ENCODE measurements at places on chromosomes 7 and 10.
A peak's percentile ranks its signal among the peaks of the same experiment; 100 is the strongest.

- no peak for DNase-seq
These were observed 92.3 kb downstream of the MAGI2 start for GRCh38 chr7:79361214-79361613.

DNA sequence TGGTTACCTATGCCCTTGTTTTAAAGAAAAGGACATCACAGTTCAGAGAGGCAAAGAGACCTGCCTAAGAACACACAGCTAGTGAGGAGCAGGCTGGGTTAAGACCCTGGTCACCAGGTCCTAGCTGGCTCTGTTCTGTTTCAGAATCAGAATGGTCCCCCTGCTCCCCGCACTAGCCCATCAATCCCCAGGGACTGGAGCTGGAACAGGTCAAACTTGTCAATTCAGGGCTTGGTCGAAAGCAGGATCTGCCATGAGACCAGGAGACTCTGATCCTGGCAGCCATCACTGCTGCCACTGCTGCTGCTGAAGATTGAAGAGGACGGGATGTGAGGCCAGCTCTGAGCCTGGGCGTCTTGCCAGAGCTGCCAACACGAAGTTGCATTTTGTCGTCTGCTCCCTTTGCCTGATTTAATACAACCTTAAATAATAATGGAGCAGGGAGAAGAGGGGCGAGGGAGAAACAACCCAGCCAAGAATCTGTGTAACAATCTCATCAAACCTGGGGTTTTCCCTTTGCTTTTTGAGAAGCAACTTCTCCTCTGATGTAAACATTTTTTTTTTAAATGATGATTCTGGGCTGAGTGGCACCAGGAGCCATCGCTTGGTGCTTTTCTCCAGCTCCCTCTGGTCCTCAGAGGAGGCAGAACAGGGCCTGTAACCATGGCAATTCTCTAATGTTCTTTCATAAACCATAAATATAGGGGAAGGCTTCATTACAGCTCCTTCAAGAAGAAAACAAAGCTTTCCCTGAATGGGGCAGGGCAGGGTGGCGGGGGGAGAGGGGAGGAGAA lies 119.0 kb upstream of the SORCS3 start:
- no peak for DNase-seq

DNA sequence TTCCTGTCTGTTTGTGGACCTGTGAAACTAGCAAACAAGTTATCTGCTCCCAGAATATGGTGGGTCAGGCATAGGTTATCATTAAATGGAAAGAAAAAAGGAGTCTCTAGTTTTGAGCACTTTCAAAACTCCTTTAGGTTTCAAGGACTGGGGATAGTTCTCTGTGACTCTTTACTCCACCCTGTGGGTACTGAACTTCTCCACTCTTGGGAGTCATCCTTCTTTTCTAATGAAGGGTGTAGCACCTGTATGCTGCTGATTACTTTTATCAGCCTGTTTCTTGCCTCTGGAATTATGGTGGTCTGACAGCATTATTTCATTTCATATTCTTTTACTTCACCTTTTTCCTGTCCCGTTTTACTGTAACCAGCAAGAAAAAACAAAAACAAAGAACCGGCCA lies 6.7 kb downstream of the GNAI1 start:
- no peak for DNase-seq

DNA sequence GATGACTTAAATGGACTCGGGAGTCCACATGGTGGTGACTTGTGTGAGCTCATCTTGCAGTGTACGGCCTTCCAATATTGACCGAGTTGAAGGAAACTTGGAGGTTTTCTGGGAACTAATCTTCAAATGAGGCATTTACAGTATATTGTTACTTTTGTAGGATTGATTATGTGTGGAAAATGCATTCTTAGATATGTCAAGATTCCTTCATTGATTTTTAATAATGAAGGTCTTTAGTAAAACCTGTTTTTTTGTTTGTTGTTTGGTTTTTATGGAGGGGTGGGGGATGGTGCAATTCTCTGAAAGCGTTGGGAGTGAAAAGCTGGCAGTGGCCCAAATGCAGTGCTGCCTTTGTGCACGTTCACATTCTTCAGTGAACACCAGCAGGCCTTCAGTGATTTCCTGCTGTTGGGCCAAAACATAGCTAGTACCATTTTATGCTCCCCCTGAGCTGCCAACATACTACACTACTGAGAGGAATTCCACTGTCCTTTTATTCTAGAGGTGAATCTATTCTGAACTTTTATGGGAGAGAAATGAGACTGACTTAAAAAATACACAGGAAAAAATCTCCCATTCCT lies 50.4 kb downstream of the CCNY start:
- no peak for DNase-seq

DNA sequence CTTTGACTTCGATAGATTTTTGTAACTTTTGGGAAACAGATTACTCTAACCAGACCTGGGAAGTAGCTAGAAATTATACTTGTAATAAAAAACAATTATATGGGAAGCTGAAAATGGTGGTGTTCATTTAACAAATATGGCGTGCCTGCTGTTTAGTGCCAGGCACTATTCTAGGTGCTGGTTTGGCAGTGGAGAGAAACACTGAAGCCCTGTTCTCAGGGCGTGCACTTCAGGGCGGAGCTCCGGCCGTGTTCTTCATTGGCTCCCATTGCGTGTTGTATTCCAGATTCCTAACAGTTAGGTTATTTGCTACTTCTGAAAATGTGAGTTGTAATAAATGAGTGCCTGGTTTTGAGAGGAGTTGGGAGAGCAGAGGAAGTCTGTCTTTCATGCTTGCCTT lies 38.6 kb downstream of the DNAJB6 start:
- DNase-seq: no peak

- DNase-seq: peak; percentile 41
These were observed 5.3 kb downstream of the FRMD4A start for GRCh38 chr10:14325325-14325955.

DNA sequence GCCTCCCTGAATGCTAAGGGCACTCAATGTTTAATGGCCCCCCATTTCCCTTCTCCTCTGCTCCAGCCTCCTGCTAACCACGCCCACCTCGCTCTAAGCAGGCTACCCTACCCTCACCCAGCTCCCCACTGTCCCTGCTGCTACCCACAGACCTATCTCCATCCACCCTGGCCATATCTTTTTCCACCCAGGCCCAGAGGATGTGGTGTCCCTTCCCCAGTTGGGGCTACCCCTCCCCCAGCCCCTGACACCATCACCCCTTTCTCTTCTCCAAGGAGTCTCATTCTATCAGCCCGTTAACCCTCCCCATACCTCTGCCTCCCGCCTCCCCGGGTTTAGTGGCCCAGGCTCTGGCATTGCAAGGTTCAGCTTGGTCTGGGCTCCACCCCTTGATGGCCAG lies 28.9 kb upstream of the PPIF start:
- DNase-seq: no peak

- no peak for DNase-seq
These were observed 25.8 kb downstream of the BTRC start for GRCh38 chr10:101379663-101380352.

GRCh38 chr10:114259824-114260223 lies 20.8 kb downstream of the VWA2 start:
- no peak for DNase-seq

DNA sequence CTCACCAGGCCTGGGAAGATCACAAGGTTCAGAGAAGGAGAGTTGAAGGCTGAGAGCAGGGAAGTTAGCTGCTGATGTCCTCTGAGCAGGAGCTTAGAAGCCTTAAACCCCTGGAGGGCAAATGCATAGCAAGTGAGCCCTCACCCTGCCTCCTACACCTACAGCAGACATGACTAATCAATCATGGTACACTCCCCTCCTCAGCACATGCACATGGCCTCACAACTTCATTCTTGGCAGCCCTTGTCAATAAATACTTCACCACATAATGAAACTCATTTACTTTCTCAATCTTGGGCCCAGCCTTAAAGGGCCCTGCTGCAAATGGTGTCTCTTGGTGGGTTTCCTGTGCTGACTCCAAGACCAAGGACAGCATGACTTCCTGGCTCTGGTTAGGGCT lies 12.9 kb downstream of the MMRN2 start:
- no peak for DNase-seq

GRCh38 chr10:119896061-119896655 lies 3.6 kb downstream of the SEC23IP start:
- peak; percentile 48 for DNase-seq

DNA sequence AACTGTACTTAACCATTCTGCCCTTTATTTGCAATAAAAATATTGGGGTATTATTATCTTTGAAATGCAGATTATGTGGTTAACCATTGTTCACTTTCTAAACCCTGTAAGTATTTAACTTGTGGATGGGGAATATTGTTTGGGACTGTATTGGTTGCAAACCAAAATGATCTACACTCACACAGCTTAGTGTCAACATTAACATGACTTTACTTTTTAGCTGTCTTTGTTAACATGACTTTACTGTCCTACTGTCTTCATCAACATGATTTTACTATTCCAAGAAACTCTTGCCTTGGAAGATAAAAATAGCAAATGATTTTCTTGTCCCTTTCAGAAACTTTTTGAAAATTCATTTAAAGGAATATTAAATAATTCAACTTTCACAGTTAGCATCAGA lies 471.5 kb downstream of the GFRA1 start:
- no peak for DNase-seq

GRCh38 chr10:84397735-84398144 lies 69.4 kb downstream of the CCSER2 start:
- DNase-seq: no peak

- peak; percentile 47 for DNase-seq
These were observed 22.3 kb downstream of the CACUL1 start for GRCh38 chr10:118732245-118733165.

- no peak for DNase-seq
These were observed 166.4 kb downstream of the MAD1L1 start for GRCh38 chr7:2066251-2066919.

- DNase-seq: peak; percentile 87
These were observed 62.9 kb downstream of the ELMO1 start for GRCh38 chr7:37385787-37386186.

DNA sequence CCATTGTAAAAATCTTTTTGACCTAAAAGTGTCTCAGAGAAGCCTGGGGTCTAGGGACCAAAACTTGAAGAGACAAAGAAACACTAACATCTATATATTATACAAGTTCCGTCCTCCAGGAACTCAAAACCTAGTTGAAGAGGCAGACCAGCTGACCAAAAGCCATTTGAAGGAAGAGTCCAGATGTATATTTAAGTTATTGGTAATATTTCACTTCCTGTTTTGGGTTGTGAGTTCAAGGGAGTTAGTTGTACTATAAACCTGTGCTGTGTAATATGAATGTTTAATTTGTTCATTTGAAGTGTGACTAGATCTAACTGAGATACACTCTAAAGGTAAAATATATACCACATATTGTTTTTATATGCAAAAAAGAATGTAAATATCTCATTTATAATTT lies 45.0 kb downstream of the CDK1 start:
- no peak for DNase-seq

DNA sequence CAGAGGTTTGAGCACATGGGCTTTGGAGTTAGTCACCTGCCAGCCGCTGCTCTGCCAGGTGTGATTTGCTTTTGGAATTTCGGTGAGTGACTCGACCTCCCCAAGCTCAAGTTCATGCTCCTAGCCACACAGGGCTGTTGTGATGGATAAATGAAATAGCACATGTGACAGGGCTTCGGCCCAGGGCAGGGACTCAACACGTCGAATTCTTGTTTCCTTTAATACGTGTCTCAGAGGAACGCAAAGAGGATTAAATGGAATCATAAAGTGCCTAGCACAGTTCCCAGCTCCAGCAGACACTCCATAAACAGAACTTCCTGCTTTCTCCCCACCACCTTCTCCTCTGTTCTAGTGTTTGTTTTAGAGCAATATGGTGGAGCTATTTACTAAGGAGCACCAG lies 88.3 kb upstream of the CHST15 start:
- no peak for DNase-seq

DNA sequence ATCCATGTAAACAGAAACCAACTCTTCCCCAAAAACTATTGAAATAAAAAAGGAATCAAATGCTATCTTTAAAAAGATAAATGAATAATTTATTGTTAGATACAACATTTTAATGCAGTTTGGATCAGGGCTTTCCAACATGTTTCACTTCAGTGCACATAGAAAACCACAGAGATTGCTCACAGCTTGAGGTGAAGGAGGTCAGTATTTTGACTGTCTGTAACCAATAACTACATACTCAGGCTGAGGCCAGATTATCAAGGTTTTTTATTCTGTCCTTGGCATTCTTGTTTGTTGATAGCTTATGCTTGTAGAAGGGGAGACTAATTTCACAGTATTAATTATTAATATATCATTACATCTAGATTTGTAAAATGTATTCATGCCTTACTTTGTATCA lies 195.5 kb downstream of the PRKG1 start:
- no peak for DNase-seq

DNA sequence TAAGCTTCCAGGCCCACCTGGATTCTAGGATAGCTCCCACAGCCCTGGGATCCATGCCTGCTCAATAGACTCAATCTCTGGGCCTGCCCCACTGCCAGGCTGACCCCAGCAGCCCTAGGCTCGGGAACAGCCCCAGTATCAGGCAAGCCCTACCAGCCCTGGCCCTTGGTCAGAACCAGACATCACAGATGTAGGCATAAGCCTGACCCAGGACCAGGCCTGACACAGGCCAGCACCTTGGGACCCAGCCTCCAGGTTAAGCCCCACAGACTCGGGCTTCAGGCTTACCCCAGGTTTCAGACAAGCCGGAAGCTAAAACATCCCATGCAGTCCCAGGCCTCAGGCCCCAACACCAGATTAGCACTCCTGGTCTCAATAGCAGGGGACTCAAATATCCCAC lies 276.2 kb upstream of the LRRTM3 start:
- no peak for DNase-seq

DNA sequence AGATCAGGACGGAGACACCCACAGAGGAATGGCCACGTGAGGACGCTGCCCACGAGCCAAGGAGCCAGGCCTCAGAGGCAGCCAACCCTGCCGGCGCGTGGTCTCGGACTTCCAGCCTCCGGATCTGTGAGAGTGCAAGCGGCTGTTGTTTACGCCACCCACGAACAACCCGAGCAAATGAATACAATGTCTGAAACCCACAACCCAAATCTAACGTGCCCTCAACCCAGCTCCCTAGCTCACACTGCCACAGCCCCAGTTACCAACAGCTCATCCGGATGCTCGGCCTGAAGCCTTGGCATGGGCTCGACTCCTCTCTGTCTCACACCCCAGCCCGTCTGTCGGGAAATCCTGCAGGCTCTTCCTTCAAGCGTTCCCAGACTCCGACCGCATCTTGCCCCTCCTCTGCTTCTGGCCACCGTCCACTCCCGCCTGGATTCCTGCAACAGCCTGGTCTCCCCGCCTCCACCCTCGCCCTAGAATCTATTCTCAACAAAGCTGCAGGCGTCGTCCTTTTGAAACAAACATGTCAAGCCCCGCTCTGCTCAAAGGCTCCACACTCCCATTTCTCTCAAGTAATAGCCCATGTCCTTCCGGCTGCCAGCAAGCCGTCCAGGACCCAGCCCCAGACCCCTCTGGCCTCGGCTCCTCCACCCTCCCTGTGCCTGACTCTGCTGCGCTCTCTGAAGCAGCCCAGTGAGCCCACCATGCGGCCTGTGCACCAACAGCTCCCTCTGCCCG lies 35.3 kb downstream of the STK32C start:
- no peak for DNase-seq

DNA sequence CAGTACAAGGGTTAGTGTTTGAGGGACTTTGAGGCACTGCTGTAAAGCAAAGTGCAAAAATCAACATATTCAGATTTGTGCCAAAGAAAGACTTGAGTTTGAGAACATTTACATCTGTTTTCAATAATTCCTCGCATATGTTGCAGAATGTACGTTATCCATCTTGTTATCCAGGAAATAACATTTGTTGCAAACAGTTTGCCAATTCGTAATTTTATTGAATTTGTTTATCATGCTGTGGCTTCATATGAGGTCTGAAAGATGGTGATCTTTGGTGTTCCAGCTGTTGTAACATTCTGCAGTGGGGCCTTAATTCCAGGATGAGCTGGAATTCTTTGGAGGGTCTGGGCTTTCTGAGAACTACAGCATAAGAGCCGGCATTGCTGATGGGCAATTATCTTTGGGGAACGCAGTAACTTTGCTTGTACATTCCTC lies 396.2 kb downstream of the LRMDA start:
- DNase-seq: no peak

Measured in inflammatory macrophage treated with lipopolysaccharide for 4 hours (primary cell).